ENCODE measurements at places on chromosomes 1 and 21. TPM values are rescaled to one million over a fixed set of nuclear protein-coding genes. Genes with fewer than 3 reads are reported as not detected.
A peak's percentile ranks its signal among the peaks of the same experiment; 100 is the strongest.

FMN2 gene
- total RNA-seq: not detected

MMEL1 gene
- 3.3 TPM for total RNA-seq

CACNA1S gene
- total RNA-seq: 0.09 TPM

MYCL gene
- 5.5 TPM for total RNA-seq

PTGER3 gene
- total RNA-seq: 0.49 TPM

PAQR6 gene
- total RNA-seq: 4.0 TPM

DCLRE1B gene
- 9.0 TPM for total RNA-seq

GATAD2B gene
- 44.2 TPM for total RNA-seq

TRIM67 gene
- total RNA-seq: not detected

- no peaks in the 10 kb centered on the region for H3K27me3 ChIP-seq
- H3K27ac ChIP-seq: peak overlapping the region; percentile 79
- peaks cover 35% of the 10 kb centered on the region for H3K4me1 ChIP-seq
- H3K4me3 ChIP-seq: no peak overlapping the region
Measured at GRCh38 chr1:246959944-246960693, 28.4 kb upstream of the AHCTF1 start.

GRCh38 chr1:223712850-223713474 is 623 bp downstream of the CAPN2 start:
- H3K4me1 ChIP-seq: peaks cover 49% of the 10 kb centered on the region
- no peaks in the 10 kb centered on the region for H3K27me3 ChIP-seq
- H3K36me3 ChIP-seq: peaks cover 5% of the 10 kb centered on the region
- H3K4me3 ChIP-seq: peak overlapping the region; percentile 71
- peak overlapping the region; percentile 90 for H3K27ac ChIP-seq
- DNase-seq: peak; percentile 88

DNA sequence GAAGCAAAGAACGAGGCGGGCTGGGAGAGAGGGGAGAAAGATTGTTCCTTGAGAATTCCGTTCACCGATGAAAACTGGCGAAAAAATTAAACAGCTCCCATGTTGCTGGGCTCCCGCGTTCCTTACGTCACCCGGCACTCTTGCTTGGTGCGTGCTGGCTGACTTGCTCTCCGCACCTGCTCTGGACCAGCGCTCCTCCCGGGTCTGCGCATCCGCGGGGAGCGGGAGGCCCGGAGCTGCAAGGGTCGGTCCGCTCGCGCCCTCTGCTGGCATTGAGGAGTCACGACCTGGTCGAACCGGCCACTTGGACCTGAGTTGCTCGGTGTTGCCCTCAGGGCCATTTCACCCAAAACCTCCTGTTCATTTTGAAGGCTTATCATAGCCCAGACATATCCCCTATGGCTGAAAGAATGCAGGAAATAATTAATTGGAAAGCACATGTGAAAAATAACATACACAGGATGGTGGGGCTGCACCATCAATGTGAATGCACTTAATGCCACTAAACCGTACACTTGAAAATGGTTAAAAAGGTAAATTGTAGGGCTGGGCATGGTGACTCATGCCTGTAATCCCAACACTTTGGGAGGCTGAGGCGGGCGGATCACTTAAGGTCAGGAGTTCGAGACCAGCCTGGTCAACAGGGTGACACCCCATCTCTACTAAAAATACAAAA is 98.9 kb upstream of the BACE2 start:
- no peaks in the 10 kb centered on the region for H3K36me3 ChIP-seq
- H3K4me3 ChIP-seq: no peak overlapping the region
- H3K4me1 ChIP-seq: peaks cover 10% of the 10 kb centered on the region
- DNase-seq: peak; percentile 92

- no peak overlapping the region for H3K27ac ChIP-seq
- no peak for DNase-seq
Measured at GRCh38 chr1:205763980-205764379, 11.3 kb downstream of the RAB29 start.

- no peak overlapping the region for H3K4me3 ChIP-seq
- no peaks in the 10 kb centered on the region for H3K4me1 ChIP-seq
- H3K36me3 ChIP-seq: no peaks in the 10 kb centered on the region
- no peak for DNase-seq
- no peak overlapping the region for H3K27ac ChIP-seq
Measured at GRCh38 chr1:59833022-59833421, 18.3 kb downstream of the HOOK1 start.

DNA sequence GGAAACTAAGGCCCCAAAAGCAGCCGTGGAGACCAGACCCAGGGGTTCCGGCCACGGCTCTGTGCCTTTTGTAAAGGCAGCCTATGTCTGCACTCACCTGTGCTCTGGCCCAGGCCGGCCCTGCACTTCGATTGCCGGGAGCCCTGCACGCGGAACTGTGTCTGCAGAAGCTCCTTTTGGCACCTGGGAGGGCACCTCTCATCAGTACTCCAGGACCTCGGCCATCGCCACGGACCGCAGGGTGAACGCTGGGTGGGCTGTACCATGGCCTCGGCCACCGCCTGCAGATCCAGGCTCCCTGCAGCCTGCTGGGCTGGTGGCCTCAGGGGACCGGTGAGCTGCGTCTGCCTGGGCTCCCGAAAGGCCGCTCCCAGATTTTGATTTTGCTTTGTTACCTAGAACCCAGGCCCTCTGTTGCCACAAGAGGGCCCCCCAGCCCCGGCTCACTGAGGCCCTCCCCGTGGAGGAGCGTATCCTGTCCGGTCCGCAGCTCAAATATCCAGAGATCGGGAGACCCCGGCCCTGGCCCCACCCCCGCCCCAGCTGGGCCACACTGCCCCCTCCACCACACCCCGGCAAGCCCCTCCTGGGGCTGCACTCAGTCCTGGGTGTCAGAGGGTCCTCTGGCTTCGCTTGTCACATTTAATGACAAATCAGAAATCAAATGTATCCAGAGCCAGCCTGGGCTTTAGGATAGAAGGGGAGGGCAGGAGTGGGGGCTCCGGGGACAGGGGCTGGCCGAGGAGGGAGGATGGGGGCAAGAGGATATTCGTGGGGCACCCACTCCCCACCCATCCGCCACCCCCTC is 60.2 kb upstream of the PDE9A start:
- H3K27me3 ChIP-seq: peaks cover 42% of the 10 kb centered on the region
- no peaks in the 10 kb centered on the region for H3K36me3 ChIP-seq
- no peak overlapping the region for H3K27ac ChIP-seq

DNA sequence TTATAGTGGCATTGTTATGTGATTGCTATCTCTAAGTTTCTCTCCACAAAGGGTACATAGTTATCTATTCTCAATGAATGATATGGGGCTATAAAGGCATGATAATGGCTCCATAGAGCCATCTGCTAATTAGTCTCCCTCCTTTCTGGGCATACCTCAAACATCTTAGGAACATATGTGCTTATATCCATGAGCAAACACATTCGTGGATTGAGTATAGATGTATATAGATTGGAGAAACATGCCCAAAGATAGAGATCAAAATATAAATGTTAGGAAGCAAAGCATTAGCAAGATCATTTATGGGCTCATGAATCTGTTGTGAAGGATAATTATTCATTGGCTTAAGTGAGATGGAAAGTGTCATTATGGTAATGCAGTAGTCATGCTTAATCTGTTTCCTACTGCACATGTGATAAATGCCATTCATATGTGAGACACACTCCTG is 155.8 kb upstream of the UBE2U start:
- no peaks in the 10 kb centered on the region for H3K36me3 ChIP-seq
- no peaks in the 10 kb centered on the region for H3K27me3 ChIP-seq
- DNase-seq: no peak
- no peak overlapping the region for H3K4me3 ChIP-seq
- no peaks in the 10 kb centered on the region for H3K4me1 ChIP-seq
- no peak overlapping the region for H3K27ac ChIP-seq

DNA sequence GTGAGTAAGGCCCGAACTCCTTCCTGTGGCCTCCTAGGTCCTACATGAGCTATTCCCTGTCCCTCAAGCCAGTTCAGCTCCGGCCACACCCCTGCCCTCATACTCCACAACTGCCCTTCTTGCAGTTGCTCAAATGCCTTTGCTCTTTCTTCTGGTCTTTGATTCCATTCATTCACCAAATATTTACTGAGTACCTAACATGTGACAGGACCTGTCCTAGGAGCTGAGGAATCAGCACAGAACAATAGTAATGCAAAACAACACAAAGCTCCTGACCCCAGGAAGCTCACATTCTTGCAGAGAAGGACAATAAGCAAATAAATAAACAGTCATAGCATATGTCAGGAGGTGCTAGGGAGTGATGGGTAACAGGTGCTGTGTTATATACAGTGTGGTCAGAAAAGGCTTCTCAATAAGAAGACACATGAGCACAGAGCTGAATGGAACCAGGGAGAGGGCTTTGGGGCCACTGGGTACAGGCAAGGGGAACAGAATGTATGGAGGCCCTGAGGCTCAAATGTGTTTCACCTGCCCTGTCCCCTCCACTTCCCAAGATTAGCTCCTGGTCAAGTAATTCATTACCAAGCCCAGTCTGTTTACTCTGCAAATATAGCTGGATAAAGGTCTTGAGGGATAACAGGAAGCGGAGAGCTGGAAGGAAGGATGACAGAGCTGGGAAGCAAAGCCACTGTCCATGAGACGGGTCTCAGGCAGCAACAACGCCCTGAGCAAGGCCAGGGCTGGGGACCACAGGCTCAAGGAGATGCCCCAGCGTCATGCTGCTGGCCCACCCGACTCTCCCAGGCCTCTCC is 145.1 kb downstream of the CSMD2 start:
- H3K36me3 ChIP-seq: no peaks in the 10 kb centered on the region
- no peak overlapping the region for H3K4me3 ChIP-seq
- DNase-seq: no peak
- no peaks in the 10 kb centered on the region for H3K27me3 ChIP-seq

- peaks cover 9% of the 10 kb centered on the region for H3K27me3 ChIP-seq
- DNase-seq: no peak
- peaks cover under 1% of the 10 kb centered on the region for H3K4me1 ChIP-seq
- no peak overlapping the region for H3K4me3 ChIP-seq
Measured at GRCh38 chr21:43317254-43317748, 109.6 kb downstream of the SIK1 start.

DNA sequence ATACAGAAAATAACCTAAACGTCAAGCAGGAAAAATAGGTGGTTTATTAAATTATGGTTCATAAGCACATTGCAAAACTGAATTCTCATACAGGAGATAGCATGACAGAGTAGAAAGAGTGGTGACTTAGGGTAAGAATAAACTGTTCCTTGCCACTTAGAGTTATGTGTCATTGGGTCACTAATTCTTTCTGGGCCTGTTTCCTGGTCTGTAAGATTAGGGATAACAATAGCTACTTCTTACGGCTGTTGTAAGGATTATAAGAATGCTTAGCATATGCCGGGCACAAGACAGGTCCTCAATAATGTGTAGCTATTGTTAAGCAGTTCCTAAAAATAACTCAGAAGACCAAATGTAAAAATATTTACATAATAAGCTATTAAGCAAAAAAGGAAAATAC is 24.2 kb downstream of the SNRNP40 start:
- H3K4me1 ChIP-seq: no peaks in the 10 kb centered on the region
- peaks cover 3% of the 10 kb centered on the region for H3K36me3 ChIP-seq
- H3K27ac ChIP-seq: no peak overlapping the region
- H3K4me3 ChIP-seq: no peak overlapping the region
- no peaks in the 10 kb centered on the region for H3K27me3 ChIP-seq

- no peak overlapping the region for H3K4me3 ChIP-seq
- DNase-seq: no peak
- no peaks in the 10 kb centered on the region for H3K36me3 ChIP-seq
Measured at GRCh38 chr1:246907472-246907871, 24.3 kb downstream of the AHCTF1 start.

DNA sequence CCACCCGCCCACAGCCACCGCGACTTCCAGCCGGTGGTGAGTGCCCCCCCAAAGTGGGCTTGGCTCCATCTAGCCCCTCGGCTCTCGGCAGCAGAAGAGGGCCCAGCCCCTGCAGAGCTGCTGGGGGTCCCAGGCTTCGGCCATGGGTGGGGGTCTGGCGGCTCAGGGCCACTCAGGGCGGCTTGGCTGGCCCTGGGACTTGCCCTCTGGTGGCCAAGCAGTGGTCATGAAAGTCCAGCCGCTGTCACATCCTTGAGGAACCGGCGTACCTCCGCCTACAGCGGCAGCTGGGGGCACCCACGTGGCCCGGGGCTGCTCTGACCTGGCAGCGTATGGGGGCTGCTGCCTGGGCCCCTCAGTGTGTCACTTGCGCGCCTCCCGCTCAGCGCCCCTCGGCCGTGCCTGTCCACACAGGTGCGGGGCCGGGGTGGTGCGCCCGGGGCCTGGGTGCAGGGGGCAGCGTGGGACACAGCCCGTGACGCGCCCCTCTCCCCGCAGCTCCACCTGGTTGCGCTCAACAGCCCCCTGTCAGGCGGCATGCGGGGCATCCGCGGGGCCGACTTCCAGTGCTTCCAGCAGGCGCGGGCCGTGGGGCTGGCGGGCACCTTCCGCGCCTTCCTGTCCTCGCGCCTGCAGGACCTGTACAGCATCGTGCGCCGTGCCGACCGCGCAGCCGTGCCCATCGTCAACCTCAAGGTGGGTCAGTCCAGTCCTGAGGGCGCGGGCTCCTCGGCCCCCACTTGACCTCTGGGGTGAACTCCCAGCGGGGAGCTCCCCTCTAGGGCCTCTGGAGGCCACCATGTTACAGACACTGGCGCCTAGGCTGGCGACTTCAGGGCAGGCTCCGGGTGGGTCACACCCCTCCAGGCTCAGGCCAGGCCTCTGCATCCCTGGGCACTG is 32.4 kb downstream of the SLC19A1 start:
- DNase-seq: peak; percentile 77
- no peak overlapping the region for H3K27ac ChIP-seq
- H3K4me1 ChIP-seq: no peaks in the 10 kb centered on the region

DNA sequence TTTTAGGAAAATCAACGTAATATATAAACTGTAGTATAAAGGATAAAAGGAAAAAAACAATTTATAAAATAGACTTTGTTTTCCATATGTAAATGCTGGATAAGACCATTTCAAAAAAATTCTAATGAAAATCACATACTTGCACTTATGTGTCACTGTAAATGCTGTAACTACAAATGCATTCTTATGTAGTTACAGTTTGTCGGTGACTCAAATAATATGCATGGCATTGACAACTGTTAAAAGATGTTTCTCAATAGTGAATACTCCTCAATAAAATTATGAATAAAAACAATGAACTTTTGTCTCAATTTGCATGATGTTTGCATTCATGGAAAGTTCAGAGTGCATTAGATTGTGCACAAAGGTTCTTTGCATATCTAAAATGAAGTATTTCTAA is 614.0 kb upstream of the CHRM3 start:
- no peaks in the 10 kb centered on the region for H3K4me1 ChIP-seq
- DNase-seq: no peak
- no peaks in the 10 kb centered on the region for H3K27me3 ChIP-seq

- peaks cover 4% of the 10 kb centered on the region for H3K27me3 ChIP-seq
- H3K27ac ChIP-seq: no peak overlapping the region
- H3K4me1 ChIP-seq: no peaks in the 10 kb centered on the region
- DNase-seq: no peak
- H3K4me3 ChIP-seq: no peak overlapping the region
Measured at GRCh38 chr1:13499422-13499821, 14.4 kb downstream of the LRRC38 start.

DNA sequence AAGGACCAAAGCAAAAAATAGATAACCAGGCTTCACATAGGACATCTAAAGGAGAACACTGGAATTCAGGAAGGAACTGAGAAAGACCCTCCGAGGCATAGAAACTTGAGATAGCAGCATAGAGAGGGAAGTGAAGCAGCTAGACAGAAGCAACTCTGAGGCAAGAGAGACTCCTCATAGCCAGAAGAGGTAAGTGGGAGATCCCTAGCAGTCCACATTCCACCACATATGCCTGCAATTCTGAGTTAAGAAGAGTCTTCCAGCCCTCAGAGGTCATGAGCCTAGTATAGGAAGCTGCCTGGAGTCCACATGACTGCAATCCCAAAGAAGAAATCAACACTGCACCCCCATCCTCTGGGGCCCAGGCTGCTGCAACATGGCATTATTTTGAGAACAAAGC is 13.9 kb upstream of the FGGY start:
- no peaks in the 10 kb centered on the region for H3K36me3 ChIP-seq
- DNase-seq: no peak
- no peaks in the 10 kb centered on the region for H3K4me1 ChIP-seq
- no peaks in the 10 kb centered on the region for H3K27me3 ChIP-seq
